ENCODE measurements at places on chromosomes 1 and 21. TPM values are rescaled to one million over a fixed set of nuclear protein-coding genes. Genes with fewer than 3 reads are reported as not detected.

DNA sequence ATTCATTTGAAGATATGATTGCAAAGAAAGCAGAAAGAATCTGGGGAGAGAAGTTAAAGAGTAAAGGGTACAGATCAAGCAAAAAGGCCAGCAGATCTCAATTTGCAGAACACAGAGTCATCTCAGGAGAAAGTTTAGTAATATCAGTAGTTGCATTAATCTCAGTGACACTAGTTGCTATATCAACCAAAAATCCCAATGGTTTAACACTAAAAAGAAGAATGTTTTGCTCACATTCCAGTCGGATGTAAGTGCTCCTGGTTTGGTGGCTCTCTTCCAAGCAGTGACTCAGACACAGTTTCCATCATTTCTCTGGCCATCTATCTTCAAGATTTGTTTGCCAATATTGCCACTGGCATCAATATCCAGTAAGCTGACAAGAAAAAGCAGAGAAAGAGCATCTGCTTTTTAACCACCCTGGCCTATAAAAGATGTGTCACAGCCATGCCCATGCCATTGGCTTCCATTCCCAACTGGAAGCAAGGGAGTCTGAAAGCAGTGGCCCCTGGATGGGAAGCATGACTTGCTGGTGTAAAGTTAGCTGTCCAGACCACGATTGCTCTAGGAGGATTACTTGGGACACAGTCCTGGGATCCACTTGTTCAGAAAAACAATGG is 45.5 kb upstream of the AIM2 start:
- DNase-seq, result no peak

- DNase-seq, result peak; percentile 58
These were observed 30.0 kb upstream of the SGIP1 start for GRCh38 chr1:66503841-66504470.

UBXN10 gene
- total RNA-seq, result 0.49 TPM

- DNase-seq, result no peak
These were observed 143.7 kb downstream of the DNM3 start for GRCh38 chr1:171984850-171985485.

DNA sequence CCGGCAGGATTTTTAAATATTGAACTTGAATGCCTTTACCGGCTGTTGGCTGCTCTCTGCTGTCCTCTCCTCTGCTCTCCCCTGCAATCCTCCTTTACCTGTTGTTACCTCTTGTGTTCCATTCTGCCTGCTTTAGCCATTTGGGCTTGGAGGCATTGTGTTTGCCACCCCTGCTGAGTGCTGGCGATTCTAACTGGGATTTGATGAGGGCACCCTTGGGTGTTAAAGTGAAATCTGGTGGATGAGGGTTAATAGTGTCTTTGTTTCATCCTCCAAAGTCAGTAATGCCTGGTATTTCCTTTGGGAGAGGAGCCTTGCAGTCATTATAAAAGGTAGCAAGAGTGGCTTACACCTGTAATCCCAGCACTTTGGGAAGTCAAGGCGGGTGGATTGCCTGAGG is 9.9 kb downstream of the SZRD1 start:
- no peak for DNase-seq

GRCh38 chr1:14267991-14268390 is 330.5 kb upstream of the KAZN start:
- DNase-seq, result no peak

GRCh38 chr21:41682719-41683179 is 84.1 kb downstream of the RIPK4 start:
- DNase-seq, result no peak

GRCh38 chr1:32773018-32773763 is 44.0 kb downstream of the YARS1 start:
- peak; percentile 86 for DNase-seq

DNA sequence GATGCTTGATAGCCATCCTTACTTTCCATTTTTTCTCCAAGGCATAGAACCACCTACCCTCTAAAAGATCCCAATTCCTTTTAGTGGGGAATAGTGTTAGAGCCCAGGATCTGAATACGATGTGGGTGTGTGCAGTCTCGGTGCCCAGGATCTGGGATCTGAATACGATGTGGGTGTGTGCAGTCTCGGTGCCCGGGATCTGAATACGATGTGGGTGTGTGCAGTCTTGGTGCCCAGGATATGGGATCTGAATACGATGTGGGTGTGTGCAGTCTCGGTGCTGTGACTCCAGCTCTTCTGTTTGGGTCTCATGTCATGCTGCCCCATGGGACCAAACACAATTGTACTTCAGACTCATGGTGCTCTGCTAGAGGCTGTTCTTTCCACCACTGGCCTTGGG is 265.5 kb downstream of the TRABD2B start:
- no peak for DNase-seq

LCE1D gene
- not detected for total RNA-seq

GRCh38 chr21:39559511-39559910 is 53.2 kb upstream of the B3GALT5 start:
- DNase-seq, result no peak

DNA sequence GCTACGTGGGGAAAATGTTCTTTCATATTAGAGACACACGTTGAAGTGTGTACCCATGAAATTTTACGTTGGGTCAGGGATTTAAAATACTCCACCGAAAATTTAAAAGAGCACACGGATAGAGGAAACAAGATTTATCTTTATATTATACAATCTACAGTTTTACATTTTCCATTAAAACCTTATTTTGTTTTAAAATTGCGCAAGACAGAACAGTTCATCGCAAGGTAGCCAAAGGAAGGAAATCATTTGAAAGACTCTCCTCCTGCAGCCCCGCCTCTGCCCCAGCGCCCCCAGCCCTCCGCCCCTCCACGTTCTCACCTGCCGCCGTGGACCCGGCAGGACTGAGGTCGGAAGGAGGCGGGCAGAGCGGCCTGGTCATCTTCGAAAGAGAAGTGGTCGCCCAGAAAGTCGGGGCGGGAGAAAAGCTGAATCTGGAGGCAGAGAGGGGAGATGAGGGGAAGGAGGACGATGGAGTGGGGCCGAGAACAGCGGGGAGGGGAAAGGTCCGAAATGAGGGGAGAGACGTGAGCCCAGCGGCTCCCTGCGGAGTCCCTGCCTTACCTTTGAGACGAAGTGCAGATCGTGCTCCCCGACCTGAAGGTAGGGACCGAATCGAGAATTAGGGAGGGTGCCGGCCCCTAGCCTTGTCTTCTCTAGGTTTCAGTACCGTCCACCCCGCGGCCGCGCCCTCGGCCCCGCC is 18.0 kb downstream of the CRYBG2 start:
- no peak for DNase-seq

PCBP3 gene
- total RNA-seq, result 72.7 TPM

- no peak for DNase-seq
These were observed 314.1 kb upstream of the USP25 start for GRCh38 chr21:15415541-15416261.

MMP23B gene
- 162 TPM for total RNA-seq

ASTN1 gene
- total RNA-seq, result 7.7 TPM

LCE2A gene
- not detected for total RNA-seq

GRCh38 chr1:224433041-224433691 is 1.4 kb downstream of the WDR26 start:
- peak; percentile 62 for DNase-seq

- DNase-seq, result no peak
These were observed 1290.5 kb upstream of the B3GALT2 start for GRCh38 chr1:194476872-194477271.
